GM18507 (cell line): ENCODE measurements at places on chromosomes 4 and X.

- DNase-seq: no peak
Measured at GRCh38 chr4:145047151-145047550, 50.8 kb downstream of the ANAPC10 start.

GRCh38 chrX:39577206-39577984 lies 520.4 kb downstream of the BCOR start:
- DNase-seq: no peak

DNA sequence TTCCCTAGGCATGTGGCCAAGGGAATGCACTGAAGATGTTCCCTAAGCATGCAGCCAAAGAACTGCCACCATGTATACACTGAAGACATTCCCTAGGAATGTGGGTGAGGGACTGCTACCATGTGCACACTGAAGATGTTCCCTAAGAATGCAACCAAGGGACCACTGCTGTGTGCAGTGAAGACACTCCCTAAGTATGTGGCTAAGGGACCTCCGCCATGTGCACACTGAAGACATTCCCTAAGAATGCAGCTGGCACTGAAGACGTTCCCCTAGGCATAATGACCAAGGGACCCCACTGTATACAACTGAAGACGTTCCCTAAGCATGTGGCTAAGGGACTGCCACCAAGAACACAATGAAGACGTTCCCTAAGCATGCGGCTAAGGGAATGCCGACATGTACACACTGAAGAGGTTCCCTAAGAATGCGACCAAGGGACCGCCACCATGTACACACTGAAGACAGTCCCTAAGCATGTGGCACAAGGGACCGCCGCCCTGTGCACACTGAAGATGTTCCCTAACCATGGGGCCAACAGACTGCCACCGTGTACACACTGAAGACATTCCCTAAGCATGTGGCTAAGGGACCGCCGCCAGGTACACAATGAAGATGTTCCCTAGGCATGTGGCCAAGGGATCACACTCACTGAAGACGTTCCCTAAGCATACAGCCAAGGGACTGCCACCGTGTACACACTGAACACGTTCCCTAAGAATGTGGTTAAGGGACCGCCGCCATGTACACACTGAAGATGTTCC lies 25.6 kb downstream of the DHRSX start:
- no peak for DNase-seq

- DNase-seq: no peak
Measured at GRCh38 chr4:140049849-140050637, 103.9 kb downstream of the MAML3 start.

- no peak for DNase-seq
Measured at GRCh38 chr4:139191373-139191772, 14.4 kb upstream of the ELF2 start.

GRCh38 chrX:6683353-6683752 lies 148.4 kb upstream of the VCX3A start:
- no peak for DNase-seq

GRCh38 chr4:101782546-101782945 lies 8.0 kb upstream of the BANK1 start:
- DNase-seq: no peak

DNA sequence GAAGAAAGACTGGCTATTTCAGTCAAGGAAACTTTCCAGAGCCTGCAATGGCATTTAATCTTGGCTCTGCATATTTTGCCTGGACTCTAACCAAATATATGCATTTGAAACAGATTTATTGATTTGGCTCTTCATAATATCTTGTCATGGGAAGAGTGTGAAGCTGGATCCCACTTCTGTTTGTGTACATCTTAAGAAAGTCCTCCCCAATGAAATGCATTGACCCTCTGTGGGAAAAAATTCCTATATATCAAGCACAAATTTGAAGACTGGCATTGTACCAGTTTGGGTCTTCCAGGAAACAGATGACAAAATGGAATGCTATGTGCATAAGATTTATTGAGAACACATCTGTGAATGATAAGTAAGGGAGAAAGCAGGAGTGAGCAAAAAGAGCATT lies 897.3 kb upstream of the TENM3 start:
- no peak for DNase-seq

DNA sequence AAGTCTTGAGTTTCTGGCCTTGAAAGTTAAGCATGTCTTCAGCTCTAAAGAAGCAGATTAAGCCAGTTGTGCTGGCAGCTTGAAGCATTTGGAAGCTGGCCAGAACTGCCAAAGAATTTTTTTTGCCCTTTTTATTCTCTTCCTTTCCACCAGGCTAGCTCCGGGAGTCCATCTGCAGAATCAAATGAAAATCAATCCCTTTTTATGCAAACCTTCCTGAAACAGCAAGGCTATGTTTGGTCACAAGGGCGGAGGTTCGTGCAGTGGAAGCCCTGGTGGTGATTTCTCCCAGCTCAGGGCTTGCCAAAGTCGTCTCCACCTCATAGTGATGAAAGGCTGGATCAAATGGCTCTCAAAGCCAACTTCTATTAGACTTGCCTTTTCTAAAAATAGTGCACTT lies 21.6 kb upstream of the C4orf54 start:
- DNase-seq: no peak

GRCh38 chr4:48904541-48905142 lies 1.9 kb downstream of the OCIAD2 start:
- DNase-seq: no peak

- DNase-seq: peak; percentile 69
Measured at GRCh38 chr4:99816545-99817308, at the start of gene DAPP1. TSS of gene DAPP1 (plus strand) at chr4:99816827. CDS start at chr4:99816914, 87 bp downstream.

- no peak for DNase-seq
Measured at GRCh38 chrX:13142891-13143290, 98.5 kb upstream of the FAM9C start.

DNA sequence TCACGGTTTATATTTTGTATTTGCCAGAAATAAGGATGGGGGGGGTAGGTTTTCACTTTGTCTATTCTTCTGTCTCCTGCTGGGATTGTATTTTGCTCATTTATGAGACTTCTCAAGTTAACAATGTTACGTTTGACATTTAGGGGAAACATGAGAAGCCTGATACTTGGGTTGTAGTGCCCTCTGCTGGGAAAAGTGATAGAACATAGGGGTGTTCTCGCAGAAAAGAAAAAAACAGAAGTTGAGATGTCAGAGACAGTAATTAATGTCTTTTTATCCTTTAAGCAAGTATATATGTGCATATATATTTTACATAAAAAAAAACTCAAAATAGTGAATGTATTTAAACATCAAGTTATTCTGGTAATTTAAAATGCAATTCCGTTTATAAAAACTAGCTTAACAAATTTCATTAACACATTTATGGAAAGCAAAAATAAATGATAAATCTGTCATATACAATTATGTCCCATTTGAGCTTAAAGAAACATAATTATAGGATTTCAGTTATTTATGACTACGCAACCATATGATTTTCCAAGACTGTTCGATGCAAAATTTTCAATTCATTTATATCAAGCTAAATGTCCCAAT lies 46.0 kb upstream of the TMPRSS11F start:
- peak; percentile 17 for DNase-seq

DNA sequence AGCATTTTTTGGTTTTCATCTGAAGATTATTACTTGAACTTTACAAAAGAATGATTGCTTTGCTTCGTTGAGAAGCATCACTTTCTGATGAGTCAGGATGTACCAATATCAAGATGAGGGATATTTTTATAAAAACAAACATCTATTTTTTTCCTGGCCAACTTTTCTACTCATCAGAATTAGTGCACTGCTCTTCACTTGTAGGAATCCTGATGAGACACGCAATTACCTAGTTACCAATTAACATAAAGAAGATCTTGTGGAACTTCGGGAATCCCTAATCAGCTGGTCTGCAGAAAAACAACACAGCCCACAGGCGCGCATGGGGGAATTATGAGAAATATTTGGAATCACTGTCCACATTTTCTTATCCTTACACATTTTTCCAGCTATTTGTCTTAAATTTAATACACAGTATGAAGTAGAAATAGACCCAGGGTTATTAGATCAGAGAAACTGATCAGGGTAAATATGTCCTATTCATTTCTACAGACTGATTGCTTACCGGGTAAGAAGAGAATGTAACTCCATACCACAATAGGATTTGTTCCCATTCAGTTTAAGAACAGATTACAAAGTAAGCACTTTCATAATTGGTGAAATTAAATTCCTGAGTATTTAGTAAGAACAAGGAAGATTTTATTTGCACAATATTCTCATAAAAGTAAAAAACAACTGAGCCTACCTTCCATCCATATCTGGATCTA lies 50.9 kb downstream of the MFAP3L start:
- no peak for DNase-seq

DNA sequence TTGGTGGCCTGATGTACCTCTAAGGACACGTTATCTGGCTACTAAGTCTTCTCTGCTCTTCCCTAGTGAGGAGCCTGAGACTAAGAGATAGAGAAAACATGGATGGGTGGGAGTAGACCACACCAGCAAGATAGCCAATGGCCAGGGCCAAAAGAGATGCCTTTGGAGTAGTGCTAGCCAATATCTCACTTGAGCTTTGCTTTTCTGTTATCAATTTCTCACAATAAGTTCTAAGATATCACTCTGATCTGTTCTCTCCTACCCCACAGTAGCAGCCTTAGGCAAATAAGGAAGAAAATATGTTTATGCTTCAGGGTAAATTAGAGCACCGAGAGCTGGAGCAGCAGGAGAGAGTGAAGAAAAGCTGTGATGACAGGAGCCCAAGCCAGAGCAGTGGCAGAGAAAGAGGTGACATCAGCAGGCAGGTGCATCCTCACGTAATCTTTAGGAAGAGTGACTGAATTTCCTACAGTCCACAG lies 343.9 kb upstream of the NOCT start:
- DNase-seq: no peak

DNA sequence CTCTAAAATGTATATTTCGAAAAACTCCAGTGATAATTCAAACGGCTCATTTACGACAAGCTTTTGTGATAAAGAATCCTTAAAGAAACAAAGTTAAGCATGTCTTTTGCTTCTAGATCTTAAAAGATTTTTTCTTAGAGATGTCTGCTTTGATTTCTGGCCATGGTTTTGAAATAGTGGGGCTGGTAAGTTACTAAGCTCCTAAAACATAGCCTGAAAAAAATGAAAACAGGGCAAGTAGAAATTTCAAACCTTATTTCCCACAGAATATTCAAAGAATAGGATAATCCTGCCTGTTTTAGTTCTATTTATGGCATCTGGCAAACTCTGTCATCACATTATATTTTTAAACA lies 318.3 kb downstream of the ARHGAP24 start:
- no peak for DNase-seq

DNA sequence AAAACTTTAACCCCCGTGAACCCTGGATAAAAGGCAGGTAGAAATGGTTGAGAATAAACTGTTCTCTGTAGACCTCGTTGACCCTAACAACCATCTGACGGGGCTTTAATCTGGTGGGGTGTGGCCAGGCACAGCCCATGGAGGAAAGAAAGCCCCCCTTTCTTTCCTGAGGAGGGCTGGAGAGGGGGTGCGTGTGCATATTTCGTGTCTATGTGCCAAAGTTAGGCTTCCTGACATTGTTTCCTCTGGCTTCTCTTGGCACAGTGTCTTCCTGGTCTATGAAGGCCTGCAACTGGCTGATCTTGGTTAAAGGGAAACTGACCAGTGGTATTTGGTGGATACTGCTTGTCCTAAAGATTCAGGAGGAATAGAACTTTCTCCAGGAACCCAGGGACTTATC lies 97.1 kb downstream of the MGST2 start:
- DNase-seq: no peak

GRCh38 chr4:99845708-99846469 lies 29.3 kb downstream of the DAPP1 start:
- no peak for DNase-seq

GRCh38 chr4:76606645-76607265 lies 171.7 kb downstream of the SHROOM3 start:
- no peak for DNase-seq

DNA sequence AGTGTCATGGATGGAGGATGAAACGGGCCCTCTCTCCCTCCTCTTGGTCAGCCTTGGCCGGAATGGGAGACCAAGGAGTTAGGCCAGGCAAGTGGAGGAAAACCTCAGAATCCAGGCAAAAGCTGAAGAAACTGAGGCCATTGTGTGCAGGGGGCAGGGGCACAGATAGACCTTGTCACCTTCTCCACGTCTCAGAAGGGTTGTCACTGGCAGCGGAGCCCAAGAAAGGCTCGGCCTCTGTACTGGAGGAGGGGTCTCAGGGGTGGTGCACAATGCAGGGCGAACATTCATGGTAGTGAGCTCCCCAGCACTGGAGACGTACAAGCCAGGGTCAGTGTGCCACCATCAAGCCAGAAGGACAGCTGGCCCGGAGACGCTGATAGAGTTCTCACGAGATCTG lies 139.5 kb downstream of the CPZ start:
- DNase-seq: no peak
